COR-L47 (cell line): ENCODE measurements at places on chromosomes 3 and 15.
A peak's percentile ranks its signal among the peaks of the same experiment; 100 is the strongest.

- no peak for DNase-seq
These were observed 20.0 kb upstream of the RNF111 start for GRCh38 chr15:58967479-58967878.

- no peak for DNase-seq
These were observed 3.7 kb downstream of the TLR9 start for GRCh38 chr3:52221563-52222318.

DNA sequence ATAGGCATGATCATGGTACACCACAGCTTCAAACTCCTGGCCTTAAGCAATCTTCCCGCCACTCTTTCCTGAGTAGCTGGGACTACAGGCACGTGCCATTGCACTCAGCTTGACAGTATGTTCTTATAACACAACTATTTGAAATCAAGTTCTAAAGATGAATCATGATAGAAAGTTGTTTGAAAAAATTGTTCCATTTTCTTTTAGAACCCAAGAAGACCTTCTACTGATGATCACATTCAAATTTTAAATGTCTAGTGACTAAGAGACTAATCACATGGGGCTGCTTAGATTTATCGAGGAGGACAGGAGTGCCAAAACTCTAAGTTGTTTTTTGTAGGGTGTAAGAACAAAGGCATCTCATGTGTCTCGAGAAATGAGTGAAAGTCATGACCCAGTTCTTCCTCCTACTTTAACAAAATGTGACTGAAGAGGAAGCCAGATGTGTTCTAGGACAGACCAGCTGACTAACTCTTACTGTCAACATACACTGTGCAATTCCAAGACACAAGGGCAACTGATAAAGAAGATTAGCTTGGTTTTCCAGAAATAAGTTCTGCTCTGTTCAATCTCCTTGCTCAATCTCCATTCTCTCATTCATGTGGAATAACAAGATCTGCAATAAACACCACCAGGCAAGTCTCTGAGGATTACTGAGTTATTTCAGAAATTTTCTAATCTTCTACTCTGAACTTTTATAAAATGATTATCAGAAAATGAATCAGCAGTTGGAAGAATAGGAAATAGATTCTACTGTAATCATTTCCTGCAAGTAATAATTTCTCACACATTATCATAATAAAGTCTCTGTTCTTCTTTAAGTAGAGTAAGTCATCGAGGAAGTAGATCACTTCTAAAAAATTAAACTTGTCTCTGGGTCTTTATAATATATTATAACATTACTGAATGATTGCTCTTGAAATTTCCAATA is 122.6 kb upstream of the CCNL1 start:
- DNase-seq = no peak

DNA sequence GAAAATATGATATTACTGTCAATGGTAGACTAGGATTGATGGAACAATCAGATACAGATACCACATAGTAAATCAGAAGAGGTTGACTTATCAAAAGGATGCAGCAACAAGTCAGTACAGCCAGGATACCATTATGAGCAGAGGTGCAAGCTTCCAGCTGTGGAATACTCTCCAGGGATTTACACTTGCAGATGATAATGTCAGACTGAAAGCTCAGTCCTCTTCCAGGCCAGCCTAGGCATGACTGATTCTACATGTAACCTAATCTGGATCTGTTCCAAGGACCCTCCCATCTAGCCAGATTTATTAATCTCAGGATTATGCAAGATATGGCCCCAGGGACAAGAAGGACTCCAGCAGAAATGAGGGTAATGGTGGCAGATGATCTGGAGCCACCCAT is 8.2 kb downstream of the FILIP1L start:
- DNase-seq = no peak

- DNase-seq = no peak
These were observed 318.0 kb upstream of the LMCD1 start for GRCh38 chr3:8183627-8184026.

DNA sequence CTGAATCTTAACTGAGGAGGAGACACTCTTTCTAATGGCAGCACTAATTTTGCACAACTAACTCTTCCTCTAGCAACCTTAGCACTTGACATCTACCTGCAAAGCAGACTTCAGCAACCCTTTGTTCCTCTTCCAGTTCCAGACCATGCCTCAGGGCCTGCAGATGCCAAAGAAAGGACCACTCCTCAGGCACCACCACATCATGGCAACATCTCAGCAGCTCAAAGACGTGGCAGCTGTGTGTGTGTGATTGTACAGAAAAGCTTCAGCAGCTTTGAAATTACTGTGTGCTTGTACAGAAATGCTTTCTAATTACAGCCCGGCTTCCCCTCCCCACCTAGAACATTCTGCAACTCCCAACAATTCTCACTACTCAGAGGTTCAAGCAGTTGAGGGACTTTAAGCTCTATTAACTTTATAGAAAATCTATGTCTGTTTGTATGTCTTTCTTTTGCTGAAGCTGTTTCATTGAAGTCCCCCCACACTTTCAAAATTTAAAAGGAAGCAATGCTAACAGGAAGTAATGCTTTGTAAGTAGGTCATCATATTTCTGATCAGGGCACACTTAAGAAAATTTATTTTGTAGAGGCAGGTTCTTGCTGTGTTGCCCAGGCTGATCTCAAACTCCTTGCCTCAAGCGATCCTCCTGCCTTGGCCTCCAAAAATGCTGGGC is 115.2 kb downstream of the CD47 start:
- no peak for DNase-seq

- no peak for DNase-seq
These were observed 49.2 kb downstream of the NEK10 start for GRCh38 chr3:27319847-27320526.

GRCh38 chr3:10560060-10560861 is 54.9 kb upstream of the ATP2B2 start:
- DNase-seq = no peak

DNA sequence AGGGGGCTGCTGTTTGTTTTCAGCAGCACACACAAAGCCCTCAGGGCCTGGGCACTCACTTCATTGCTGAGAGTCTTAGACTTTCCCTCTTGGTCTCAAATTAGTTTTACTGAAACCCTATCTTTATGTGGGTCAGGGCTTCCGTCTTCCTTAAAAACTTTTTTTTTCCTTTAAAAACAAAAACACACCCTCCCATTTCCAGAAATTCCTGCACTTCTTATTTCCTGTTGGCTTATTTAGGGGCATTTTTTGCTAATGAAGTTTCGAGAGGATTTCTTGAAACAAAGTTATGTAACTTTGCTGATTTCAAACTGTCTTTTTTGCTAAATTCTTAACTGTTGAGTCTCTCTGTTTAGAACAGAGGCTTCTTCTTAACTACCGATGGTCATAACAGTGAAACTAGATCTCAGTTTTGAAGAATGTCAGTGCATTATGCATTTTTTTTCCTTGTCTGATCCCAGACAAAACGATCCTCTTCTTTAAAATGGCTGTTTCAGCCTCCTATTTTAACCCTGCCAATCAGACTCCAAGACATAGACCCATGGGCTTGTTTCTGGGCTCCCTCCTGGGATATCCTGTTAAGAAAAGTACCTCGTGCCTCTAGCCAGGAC is 23.3 kb downstream of the ANAPC13 start:
- DNase-seq = no peak

- DNase-seq = no peak
These were observed 51.8 kb upstream of the DGKG start for GRCh38 chr3:186413615-186414415.

DNA sequence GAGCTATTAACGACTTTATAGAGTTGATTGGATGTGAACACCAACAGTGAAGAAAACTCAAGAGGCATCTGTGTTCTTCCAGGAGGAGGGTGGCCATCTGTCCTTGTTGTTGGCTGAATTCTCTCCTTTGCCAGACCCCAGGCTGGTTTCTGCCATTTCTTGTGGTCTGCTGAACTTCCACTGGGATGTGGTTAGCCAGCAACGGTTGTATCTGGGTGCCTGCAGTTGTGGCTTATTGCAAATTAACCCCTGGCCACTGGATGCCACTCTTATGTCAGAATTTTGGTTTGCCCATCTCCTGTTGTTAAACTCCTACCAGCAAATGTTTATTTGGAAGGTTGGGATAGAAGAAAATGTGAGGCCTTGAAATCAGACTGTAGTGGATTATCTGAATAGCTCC is 163.6 kb upstream of the TBC1D5 start:
- no peak for DNase-seq

- DNase-seq = peak; percentile 93
These were observed 8.5 kb downstream of the SHOX2 start for GRCh38 chr3:158097593-158098308.

DNA sequence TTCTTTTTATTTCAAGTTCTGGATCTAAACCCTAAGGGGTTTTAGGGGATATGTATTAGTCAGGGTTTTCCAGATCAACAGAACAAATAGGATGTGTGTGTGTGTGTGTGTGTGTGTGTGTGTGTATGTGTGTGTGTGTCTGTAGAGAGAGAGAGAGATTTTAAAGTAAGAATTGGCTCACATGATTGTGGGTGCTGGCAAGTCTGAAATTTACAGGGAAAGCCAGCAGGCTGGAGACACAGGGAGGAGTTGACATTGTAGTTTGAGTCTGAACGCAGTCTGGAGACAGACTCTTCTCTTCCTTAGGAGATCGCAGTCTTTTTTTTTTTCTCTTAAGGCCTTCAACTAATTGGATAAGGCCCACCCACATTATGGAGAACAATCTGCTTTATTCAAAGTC is 428.8 kb upstream of the TBL1XR1 start:
- no peak for DNase-seq

DNA sequence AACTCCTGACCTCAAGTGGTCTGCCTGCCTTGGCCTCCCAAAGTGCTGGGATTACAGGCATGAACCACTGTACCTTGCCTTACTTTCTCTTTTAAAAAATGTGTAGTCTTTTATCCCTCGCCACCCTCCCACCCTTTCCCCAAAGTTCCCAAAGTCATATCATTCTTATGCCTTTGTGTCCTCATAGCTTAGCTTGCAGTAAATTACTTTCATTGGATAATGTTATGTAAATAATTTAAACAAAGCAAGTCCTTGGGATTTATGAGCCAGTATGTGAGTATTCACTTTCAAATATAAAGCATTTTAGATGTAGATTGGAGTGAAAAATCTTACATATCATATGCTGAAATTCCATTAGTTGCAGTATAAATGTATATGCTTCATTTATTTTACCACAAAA is 11.0 kb downstream of the GTF2A2 start:
- no peak for DNase-seq

DNA sequence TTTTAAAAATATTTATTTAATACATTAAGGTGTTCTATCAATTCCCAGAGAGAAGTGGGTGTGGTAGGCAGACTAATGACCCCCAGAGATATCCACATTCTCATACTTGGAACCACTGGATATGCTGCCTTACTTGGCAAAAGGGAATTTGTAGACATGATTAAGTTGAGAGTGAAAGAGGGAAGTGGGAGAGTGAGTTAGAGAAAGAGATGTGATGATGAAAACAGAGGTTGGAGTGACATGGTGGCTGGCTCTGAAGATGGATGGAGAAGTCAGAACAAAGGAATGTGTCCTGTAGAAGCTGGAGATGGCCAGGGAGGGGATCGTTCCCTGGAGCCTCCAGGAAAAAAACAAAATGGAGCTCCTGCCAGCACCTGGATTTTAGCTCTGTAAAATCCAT is 32.0 kb downstream of the TNFAIP8L3 start:
- no peak for DNase-seq

- peak; percentile 10 for DNase-seq
These were observed 237 bp upstream of the ZNF662 start for GRCh38 chr3:42905740-42906069.

GRCh38 chr3:123803521-123803920 is 80.6 kb downstream of the MYLK start:
- DNase-seq = no peak

GRCh38 chr15:59447367-59447766 is 9.4 kb downstream of the FAM81A start:
- DNase-seq = no peak
